Amniotic stem cell (primary cell): ENCODE measurements at places on chromosomes 11 and 22.
A peak's percentile ranks its signal among the peaks of the same experiment; 100 is the strongest.

DNA sequence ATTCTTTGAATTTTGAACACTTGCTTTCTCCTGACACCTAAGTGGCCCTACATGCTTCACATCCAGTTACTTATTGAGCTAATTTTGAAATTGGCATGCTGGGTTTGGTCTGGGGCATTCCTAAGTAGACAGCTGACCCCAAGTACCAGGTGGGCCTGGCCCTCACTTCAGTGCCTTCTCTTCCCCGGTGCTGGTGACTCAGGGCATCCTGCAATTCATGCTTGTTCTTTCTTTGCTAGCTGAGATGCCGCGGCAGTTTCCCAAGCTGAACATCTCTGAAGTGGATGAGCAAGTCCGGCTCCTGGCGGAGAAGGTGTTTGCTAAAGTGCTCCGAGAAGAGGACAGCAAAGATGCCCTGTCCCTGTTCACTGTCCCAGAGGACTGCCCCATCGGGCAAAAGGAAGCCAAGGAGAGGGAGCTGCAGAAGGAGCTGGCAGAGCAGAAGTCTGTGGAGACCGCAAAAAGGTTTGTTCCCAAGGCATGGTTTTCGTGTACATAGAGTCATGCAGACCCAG, 6.3 kb downstream of the AMPD3 start:
- DNase-seq: no peak

DNA sequence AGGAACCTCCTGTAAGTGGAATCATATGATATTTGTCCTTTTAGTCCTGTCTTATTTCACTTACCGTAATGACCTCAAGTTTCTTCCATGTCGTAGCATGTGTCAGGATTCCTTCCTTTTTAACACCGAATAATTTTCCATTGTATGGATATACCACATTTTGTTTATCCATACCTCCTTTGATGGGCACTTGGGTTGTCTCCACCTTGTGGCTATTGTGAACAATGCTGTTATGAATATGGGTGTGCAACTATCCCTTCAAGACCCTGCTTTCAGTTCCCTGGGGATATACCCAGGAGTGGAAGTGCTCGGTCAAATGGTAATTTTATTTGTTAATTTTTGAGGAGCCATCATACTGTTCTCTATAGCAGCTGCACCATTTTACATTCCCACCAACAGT, 244.9 kb upstream of the BLID start:
- no peak for DNase-seq

GRCh38 chr11:15278128-15278527, 163.4 kb downstream of the INSC start:
- peak; percentile 0 for DNase-seq

GRCh38 chr22:25942115-25942855, 200.3 kb downstream of the MYO18B start:
- DNase-seq: no peak

GRCh38 chr22:35914665-35915476, 113.8 kb downstream of the RBFOX2 start:
- peak; percentile 86 for DNase-seq

DNA sequence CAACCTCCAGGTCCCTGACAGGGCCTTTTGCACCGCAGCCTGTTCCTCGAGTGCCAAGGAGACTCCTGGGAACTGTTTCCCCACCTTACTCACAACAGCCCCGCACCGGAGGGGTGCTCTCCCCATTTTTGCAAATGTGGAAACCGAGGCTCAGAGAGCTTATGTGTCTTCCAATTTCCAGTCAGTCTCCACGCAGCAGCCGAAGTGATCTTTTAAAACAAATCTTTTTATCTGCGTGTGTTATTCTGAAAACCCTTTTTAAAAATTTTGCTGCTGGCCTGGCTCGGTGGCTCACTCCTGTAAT, 409 bp upstream of the TMEM134 start:
- DNase-seq: no peak

- no peak for DNase-seq
Observed at GRCh38 chr22:17035246-17035645, 27.2 kb upstream of the GAB4 start.
